Amniotic stem cell (primary cell): ENCODE measurements at places on chromosomes 16 and 17.

DNA sequence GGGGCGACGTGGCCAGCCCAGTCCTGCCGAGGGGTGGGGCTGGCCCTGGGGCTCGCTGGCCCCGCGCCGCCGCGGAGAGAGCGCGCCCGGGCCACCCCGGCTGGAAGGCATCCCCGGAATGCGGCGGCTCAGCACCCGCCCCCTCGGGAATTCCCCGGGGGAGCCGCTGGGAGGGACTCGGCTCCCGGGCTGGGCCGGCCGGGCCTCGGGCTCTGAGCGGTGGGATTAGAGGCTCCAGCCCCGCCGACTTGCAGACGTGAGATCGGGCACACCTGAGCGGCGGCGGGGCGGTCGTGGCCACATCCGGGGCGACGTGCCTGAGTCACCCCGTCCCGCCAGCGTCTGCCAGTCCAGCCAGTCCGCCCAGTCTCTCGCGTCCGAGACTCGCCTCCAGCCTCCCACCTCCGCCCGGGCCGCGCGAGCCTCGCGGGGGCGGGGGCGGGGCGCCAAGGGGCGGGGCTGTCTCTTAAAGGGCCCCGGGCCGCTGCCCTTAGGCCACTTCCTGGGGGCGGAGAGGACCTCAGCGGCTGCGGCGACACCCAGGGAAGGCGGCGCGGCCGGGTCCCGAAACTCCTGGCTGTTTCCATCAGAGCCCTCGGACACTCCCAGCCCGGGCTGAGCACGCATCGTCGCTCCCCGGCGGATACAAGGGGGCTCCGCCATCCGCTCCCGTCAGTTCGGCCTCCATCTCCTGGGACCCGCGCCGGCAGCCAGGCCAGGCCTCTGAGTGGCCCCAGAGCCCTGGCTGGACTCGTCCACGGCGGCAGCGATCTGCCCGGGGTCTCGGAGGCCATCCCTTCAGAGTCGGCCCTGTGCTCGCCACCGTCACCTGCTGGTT lies at the start of gene KCTD11:
KCTD11 (plus strand) TSS at position 498 of the 838 bp plus-strand sequence.
- peak; percentile 81 for DNase-seq

- no peak for DNase-seq
These were observed 623 bp downstream of the MBTPS1 start for GRCh38 chr16:84115919-84116719.

GRCh38 chr17:28001149-28001548 lies 41.3 kb upstream of the NLK start:
- no peak for DNase-seq

DNA sequence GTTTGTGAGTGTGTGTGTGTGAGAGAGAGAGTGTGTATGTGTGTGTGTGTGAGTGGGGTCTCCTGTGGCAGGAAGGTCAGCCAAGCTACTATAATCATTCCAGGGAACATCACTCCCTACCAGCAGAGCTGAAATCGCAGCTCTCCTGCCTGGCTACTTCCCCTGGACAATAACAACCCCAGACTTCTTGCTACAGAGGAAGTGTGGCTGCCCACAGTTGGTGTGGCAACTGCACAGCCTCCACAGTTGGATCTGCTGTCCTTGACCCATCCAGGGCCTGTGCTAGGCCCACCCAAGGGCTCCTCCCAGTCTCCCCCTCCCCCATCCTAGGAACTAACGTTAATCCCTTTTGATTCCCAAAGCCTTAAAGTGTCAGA lies 1.5 kb downstream of the SLC13A5 start:
- DNase-seq: no peak

DNA sequence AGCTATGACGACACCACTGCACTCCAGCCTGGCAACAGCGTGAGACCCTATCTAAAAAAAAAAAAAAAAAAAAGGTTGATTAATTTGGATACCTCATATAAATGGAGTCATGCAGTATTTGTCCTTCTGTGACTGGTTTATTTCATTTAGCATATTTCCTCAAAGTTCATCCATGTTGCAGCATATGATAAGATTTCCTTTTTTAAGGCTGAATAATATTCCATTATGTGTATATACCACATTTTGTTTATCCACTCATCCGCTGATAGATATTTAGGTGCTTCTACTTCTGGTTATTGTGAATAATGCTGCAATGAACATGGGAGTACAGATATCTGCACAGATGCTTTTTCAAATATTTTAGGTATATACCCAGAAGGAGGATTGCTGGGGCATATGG lies 43.3 kb upstream of the TMC5 start:
- no peak for DNase-seq
